Fibroblast of skin of right quadriceps (primary cell): ENCODE measurements at places on chromosomes 2 and 18.

DNA sequence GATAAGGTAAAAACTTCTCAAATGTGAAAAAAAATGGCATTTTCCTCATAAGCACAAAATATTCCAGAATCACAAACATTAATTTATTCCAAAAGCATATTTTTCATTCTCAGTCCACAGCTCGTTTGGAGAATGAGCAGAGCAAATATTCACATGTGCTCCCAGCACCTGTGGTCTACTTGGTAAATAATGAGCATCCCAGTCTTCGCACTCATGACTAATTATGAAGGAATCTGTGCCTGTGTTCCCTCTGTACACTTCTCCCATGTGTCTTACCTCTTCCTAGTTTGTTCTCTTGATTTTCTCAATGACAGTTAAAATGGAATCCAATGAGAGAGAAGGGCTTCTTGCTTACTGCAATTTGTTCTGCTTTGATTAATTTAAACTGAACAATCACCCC is 671.0 kb upstream of the SOX11 start:
- no peak for DNase-seq

DNA sequence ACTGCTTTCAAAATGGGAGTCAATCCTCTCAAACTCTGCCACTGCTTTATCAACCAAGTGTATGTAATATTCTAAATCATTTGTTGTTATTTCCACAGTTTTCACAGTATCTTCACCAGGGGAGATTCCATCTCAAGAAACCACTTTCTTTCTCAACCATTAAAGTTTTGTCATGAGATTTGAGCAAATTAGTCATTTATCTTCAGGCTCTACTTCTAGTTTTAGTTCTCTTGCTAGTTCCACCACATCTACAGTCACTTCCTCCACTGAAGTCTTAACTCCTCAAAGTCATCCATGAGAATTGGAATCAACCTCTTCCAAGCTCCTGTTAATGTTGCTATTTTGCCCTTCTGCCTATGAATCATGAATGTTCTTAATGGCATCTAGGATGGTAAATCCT is 545.8 kb downstream of the ARHGAP15 start:
- DNase-seq: no peak

GRCh38 chr2:105546628-105546974 is 147.8 kb upstream of the FHL2 start:
- no peak for DNase-seq

GRCh38 chr2:7997279-7997678 is 684.6 kb upstream of the ID2 start:
- DNase-seq: no peak

GRCh38 chr18:72675394-72675793 is 131.3 kb upstream of the CBLN2 start:
- DNase-seq: no peak

- no peak for DNase-seq
Observed at GRCh38 chr2:127712999-127713398, 11.7 kb downstream of the SFT2D3 start.

DNA sequence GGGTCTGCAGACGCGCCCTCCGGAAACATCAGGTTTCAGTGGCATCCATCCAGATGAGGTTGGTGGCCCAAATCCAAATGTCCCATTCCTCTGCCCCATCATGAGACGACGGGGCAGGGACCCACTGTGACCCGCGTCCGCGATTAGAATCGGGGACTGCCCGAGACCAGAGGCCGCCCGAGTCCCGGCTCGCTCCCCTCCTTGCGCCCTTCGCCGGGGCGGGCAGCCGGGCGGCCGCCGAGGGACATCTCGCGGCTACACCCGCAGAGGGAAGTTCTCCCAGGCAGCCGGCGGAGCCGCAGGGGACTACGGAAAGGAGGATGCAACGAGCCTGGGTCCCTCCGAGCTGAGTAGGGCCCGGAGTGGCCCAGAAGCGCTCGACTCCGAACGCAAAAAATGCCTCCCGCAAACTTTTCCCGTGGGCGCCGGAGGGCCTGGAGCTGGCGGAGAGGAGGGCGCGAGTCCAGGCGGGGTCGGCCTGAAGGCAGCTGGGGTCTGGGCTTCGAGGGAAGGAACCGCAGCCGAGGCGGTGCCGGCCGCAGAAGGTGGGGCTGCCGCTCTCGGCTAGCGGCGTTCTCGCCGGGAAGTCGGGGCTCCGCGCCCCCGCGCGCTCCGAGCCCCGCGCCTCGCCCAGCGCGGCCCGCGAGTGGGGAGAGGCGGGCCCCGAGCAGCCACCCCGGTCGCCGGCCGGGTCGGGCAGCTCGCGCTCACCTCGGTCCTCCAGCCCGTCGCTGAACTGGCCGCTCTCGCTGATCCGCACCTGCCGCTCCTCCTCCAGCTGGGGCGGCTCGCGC is 580 bp downstream of the TMEM163 start:
- no peak for DNase-seq
